ENCODE measurements at places on chromosomes 16 and 17. TPM values are rescaled to one million over a fixed set of nuclear protein-coding genes. Genes with fewer than 3 reads are reported as not detected.

Gene TNFRSF13B
- total RNA-seq: 0.89 TPM

Gene AXIN2
- 1.3 TPM for total RNA-seq

Gene TMEM92
- not detected for total RNA-seq

Gene ABCC11
- total RNA-seq: 0.30 TPM

Gene ZNF205
- not detected for total RNA-seq

Gene SPN
- total RNA-seq: 435 TPM

- H3K4me3 ChIP-seq: no peak overlapping the region
- DNase-seq: no peak
- no peaks in the 10 kb centered on the region for H3K36me3 ChIP-seq
- H3K4me1 ChIP-seq: no peaks in the 10 kb centered on the region
These were observed 34.7 kb upstream of the BRD7 start for GRCh38 chr16:50403491-50403890.

DNA sequence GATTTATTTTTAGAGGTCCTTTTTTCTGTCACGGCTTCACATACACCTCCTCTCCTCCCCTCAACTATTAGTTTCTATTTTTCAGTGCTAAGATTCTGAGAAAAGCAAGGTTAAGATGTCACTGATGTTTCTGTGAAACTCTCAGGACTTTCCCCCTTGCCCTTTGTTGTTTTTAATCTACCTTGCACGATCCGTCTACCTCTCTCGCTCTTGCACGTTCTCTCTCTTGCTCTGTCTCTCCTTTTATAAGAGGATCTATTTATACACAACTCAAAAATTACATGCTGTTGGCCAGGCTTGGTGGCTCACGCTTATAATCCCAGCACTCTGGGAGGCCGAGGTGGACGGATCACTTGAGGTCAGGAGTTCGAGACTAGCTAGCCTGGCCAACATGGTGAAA, 43.6 kb downstream of the RPA1 start:
- peaks cover 10% of the 10 kb centered on the region for H3K4me1 ChIP-seq
- H3K27me3 ChIP-seq: no peaks in the 10 kb centered on the region
- H3K27ac ChIP-seq: no peak overlapping the region
- peaks cover 42% of the 10 kb centered on the region for H3K36me3 ChIP-seq

DNA sequence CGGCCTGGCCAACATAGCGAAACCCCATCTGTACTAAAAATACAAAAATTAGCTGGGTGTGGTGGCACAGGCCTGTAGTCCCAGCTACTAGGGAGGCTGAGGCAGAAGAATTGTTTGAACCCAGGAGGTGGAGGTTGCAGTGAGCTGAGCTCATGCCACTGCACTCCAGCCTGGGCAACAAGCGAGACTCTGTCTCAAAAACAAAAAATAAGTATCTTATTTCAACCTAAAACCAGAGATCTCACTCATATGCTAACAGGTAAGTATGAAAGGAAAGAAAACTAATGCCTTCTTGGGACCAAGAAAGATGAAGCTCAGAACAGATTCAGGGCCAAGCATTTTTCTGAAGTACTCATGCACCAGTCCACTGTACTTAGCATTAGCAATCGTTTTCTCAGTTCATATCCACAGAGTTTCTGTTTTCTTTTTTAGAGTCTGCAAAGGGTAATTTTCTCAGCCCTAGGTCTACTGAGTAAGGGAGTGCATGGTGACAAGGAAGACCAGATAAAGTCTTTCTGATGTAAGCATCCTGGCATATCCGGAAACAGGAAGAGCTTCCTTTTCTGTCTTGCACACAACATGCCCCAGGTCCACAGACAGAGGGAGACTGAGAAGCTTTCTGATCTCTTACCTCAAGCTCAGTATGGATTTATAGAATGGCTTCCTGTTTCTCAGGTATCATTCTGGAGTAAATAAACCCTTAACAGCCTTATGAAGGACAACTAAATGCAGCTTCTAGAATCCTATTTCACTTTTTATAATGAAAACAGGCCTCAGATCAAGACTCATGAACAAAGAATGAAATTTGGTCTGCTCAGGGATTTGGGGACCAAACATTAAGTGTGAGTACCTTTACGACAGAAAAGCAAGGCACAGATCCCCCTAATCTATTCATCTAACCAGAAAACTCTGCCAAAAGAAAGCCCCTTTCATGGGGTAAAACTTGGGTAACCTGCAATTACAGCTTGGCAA, 38.7 kb upstream of the FOXJ1 start:
- H3K36me3 ChIP-seq: no peaks in the 10 kb centered on the region
- no peaks in the 10 kb centered on the region for H3K27me3 ChIP-seq
- H3K4me3 ChIP-seq: no peak overlapping the region
- H3K27ac ChIP-seq: peak overlapping the region; percentile 43
- DNase-seq: no peak
- peaks cover 13% of the 10 kb centered on the region for H3K4me1 ChIP-seq

- no peaks in the 10 kb centered on the region for H3K36me3 ChIP-seq
- no peaks in the 10 kb centered on the region for H3K27me3 ChIP-seq
- H3K4me3 ChIP-seq: no peak overlapping the region
- no peak overlapping the region for H3K27ac ChIP-seq
- DNase-seq: no peak
These were observed 157.2 kb upstream of the FOXF1 start for GRCh38 chr16:86353148-86353547.

- no peaks in the 10 kb centered on the region for H3K27me3 ChIP-seq
- H3K27ac ChIP-seq: no peak overlapping the region
- H3K4me1 ChIP-seq: no peaks in the 10 kb centered on the region
- no peak for DNase-seq
- H3K36me3 ChIP-seq: no peaks in the 10 kb centered on the region
These were observed 242.7 kb downstream of the KATNIP start for GRCh38 chr16:27792486-27793248.

DNA sequence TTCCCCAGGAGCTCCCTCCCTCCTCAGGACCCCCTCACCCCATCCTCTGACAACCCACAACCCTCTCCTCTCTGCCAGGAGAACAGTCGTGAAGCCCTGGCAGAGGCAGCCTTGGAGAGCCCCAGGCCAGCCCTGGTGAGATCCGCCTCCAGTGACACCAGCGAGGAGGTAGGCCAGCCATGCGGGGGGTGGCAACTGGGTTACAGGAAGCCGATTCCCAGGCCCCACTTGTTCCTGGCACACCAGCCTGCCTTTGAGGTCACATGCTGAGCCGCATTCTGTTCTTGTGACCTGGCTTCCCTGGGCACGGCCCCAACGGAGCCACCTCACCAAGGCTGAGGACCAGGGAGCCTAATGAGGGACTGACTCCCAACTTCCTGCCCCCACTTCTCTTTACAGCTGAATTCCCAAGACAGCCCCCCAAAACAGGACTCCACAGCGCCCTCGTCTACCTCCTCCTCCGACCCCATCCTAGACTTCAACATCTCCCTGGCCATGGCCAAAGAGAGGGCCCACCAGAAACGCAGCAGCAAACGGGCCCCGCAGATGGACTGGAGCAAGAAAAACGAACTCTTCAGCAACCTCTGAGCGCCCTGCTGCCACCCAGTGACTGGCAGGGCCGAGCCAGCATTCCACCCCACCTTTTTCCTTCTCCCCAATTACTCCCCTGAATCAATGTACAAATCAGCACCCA, 7.9 kb downstream of the NAT9 start:
- DNase-seq: no peak
- no peak overlapping the region for H3K4me3 ChIP-seq
- peaks cover 95% of the 10 kb centered on the region for H3K36me3 ChIP-seq
- H3K27ac ChIP-seq: no peak overlapping the region
- no peaks in the 10 kb centered on the region for H3K27me3 ChIP-seq

GRCh38 chr16:82384017-82384416, 214.0 kb upstream of the MPHOSPH6 start:
- H3K4me3 ChIP-seq: no peak overlapping the region
- H3K27me3 ChIP-seq: no peaks in the 10 kb centered on the region
- no peaks in the 10 kb centered on the region for H3K36me3 ChIP-seq
- H3K27ac ChIP-seq: no peak overlapping the region
- H3K4me1 ChIP-seq: no peaks in the 10 kb centered on the region
- no peak for DNase-seq

DNA sequence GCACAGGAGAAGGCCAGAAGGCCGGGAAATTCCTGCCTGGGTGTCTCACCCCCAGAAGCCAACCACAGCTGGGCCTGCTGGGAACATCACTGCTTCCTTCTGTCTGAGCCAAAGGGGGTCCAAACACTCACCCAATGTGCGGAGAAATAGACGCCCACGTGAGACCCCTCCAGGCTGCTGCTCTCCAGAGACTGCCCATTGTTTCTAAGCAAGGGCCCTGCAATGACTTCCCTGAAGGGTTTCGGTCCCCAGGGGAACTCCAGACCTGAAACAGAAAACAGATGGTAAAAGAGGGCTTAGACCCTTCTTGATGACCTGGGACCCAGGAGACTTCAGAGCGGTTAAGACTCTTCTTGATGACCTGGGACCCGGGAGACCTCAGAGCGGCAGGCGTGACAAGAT, 41.3 kb downstream of the MRM3 start:
- no peak for DNase-seq
- H3K27me3 ChIP-seq: no peaks in the 10 kb centered on the region
- no peak overlapping the region for H3K27ac ChIP-seq
- H3K36me3 ChIP-seq: no peaks in the 10 kb centered on the region
- H3K4me3 ChIP-seq: no peak overlapping the region

DNA sequence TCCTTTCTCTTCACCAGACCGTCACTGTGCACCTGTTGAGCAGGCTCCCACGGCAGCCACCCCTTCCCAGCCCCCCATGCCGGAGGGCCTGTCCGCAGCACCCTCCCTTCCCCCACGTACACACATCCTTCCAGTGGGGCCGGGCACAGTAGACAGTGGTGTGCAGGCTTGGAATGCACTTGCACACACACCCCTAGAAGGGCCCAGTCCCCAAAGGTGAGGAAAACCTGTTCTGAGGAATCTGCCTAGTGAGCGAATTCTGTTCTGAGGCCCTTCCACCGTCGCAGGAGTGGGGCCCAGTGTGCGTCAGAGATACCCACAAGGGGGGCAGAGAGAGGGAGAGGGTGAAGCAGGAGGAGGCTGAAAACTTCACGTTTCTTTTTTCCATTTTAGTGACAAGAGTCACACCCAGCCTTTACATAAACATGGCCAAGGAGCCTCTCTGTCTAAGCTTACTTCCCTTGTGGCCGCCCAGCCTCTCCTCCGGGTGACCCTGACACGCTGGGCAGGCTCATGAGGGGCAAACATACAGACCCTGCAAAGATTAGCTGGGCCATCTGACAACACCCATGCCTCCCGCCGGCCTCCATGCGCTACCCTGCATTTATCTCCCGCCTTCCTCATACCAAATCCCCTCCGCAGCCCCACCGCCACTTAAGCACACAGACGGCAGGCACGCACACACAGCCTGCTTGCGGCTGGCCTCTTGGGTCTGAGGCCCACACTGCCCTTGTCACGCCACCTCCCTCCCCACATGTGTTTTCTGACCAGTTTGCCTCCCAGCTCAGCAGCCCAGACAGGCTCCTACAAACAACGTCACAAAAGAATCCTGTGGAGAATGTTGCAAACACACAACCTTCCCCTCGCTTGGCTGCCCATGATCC, 1.8 kb downstream of the ZBTB4 start:
- peak; percentile 68 for DNase-seq
- H3K36me3 ChIP-seq: no peaks in the 10 kb centered on the region
- H3K27me3 ChIP-seq: no peaks in the 10 kb centered on the region
- peak overlapping the region; percentile 74 for H3K4me3 ChIP-seq

DNA sequence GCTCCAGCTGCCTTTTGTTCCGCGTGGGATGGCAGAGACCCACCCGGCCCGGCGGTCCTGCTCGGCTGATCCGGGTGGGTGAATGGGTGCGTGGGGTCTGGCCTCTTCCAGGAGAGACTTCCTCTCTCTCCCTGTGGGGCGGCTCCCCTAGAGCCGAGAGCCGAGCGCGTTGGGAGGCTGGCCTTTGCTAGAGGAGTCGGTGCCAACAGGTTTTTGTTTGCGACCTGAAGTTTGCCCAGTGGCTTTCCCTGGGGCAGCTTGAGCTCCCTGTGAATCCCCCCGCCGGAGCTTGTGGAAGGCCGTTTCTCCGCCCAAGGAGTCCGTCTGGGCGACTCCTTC, 970 bp downstream of the EPN2 start:
- peaks cover 11% of the 10 kb centered on the region for H3K4me1 ChIP-seq
- peak; percentile 21 for DNase-seq
- peak overlapping the region; percentile 65 for H3K4me3 ChIP-seq
- H3K27me3 ChIP-seq: peaks cover 12% of the 10 kb centered on the region
- no peak overlapping the region for H3K27ac ChIP-seq

DNA sequence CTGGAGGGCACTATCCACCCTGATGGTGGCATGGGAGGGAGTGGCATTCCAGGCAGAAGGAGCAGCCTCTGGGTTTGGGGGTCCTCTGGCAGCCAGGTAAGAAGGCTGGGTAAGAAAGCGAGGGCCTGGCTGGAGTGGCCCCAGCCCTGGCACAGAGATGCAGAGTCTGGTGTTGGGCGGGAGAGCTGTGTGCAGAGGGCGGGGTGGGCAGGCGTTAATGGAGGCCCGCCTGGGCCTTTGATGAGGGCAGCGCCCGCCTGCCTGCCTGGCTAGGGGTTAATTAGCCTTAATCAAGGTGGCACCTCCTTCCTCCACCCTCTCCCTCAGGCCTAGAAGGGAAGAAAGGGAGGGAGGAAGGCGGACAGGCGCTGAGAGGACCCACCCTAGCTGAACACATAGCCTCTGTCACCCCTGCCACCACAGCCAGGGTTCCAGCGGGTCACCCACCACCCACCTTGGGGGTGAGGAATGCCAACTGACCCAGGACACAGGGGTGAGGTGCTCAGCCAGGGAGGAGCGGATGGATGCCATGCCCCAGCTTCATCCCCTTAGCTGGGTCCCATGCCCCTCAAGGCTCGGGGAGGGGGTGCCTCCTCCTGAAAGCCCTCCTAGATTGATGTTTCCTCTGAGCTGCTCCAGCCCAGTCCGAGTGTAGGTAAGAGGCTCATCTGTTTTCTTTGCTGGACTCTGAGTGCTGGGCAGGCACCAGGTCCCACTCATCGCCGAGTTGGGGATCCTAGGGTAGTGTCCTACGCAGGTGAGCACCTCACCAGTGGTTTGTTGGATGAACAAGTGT, 13.4 kb upstream of the FAM83G start:
- H3K36me3 ChIP-seq: peaks cover 8% of the 10 kb centered on the region
- no peaks in the 10 kb centered on the region for H3K4me1 ChIP-seq
- no peaks in the 10 kb centered on the region for H3K27me3 ChIP-seq
- no peak overlapping the region for H3K27ac ChIP-seq
- no peak overlapping the region for H3K4me3 ChIP-seq

- peaks cover 3% of the 10 kb centered on the region for H3K27me3 ChIP-seq
- H3K27ac ChIP-seq: peak overlapping the region; percentile 8
- H3K36me3 ChIP-seq: no peaks in the 10 kb centered on the region
- no peak overlapping the region for H3K4me3 ChIP-seq
These were observed 59.1 kb downstream of the PRMT7 start for GRCh38 chr16:68369697-68370580.

DNA sequence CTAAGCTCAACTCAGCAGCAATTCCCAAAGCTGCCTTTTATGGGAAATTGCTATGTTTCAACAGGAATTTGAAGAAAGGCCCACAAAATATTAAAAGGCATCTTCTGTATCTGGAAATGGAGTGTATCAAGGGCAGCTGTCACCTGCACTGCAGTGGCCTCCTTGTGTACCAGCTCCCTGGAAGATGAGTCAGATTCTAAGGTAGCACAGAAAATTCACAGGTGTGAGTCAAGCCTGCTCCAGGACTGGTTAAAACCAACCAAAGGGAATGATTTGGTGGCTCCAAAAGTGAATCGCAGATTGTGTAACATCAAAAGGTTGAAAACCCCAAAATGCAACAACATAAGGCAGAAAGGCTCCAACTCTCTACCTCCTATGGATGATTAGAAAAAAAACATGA, 296.4 kb downstream of the GRIN2A start:
- no peaks in the 10 kb centered on the region for H3K36me3 ChIP-seq
- DNase-seq: no peak
- H3K27ac ChIP-seq: no peak overlapping the region
- no peaks in the 10 kb centered on the region for H3K27me3 ChIP-seq
- H3K4me3 ChIP-seq: no peak overlapping the region
